ENCODE measurements at places on chromosomes 11 and 22. TPM values are rescaled to one million over a fixed set of nuclear protein-coding genes. Genes with fewer than 3 reads are reported as not detected.

Gene MIAT
- 0.38 TPM for total RNA-seq

Gene AIFM3
- under 0.01 TPM for total RNA-seq

Gene VPS37C
- total RNA-seq = 5.1 TPM

Gene CCDC89
- total RNA-seq = not detected

Gene BTG4
- total RNA-seq = not detected

Gene TREH
- total RNA-seq = not detected

Gene SOX6
- under 0.01 TPM for total RNA-seq

Gene HBB
- not detected for total RNA-seq

Gene SLC22A9
- total RNA-seq = not detected

Measured in dermis microvascular lymphatic vessel endothelial cell (primary cell).